Stimulated activated CD4-positive, alpha-beta T cell treated with anti-CD3 and anti-CD28 coated beads, TNF-alpha, amount 100 ng/mL, for 1 hour (primary cell): ENCODE measurements at places on chromosomes 13 and 19.
A peak's percentile ranks its signal among the peaks of the same experiment; 100 is the strongest.

DNA sequence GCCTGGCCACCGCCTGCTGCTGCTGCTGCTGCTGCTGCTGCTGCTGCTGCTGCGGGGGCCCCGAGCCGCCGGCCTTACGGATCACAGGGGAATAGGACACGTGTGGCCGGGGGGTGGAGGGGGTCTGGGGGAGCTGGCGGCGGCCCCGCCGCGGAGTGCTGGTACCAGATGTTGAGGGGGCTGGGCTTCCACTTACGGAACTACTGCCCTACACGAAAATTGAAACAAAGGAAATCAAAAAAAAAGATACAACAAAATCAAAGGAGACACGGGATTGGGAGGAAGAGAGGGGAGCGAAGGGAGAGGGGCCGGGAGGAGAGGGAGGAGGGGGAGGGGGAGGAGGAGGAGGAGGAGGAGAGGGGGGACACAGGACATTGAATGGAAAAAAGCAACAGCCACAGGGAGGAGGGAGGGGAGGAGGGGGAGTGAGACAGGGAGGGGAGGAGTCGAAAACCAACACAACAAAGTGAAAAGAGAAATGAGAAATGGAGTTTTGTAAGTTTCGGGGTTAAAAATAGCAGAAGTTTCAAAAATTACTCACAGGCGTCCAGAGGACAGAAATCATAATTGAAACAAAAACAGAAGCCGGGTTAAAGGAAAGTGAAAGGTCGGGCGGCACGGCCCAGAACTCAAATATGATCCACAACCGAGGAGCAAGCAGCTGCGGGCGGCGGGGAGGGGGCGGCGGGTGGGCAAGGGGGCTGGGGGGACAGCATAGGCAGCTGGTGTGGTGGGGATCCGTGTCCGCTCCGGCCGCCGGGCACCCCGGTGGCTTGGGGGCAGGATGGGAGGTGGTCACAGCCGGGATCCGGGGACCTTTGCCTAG is 57.8 kb downstream of the IER2 start:
- DNase-seq, result peak; percentile 50

- DNase-seq, result no peak
Measured at GRCh38 chr13:112898621-112899280, 70.3 kb upstream of the MCF2L start.

DNA sequence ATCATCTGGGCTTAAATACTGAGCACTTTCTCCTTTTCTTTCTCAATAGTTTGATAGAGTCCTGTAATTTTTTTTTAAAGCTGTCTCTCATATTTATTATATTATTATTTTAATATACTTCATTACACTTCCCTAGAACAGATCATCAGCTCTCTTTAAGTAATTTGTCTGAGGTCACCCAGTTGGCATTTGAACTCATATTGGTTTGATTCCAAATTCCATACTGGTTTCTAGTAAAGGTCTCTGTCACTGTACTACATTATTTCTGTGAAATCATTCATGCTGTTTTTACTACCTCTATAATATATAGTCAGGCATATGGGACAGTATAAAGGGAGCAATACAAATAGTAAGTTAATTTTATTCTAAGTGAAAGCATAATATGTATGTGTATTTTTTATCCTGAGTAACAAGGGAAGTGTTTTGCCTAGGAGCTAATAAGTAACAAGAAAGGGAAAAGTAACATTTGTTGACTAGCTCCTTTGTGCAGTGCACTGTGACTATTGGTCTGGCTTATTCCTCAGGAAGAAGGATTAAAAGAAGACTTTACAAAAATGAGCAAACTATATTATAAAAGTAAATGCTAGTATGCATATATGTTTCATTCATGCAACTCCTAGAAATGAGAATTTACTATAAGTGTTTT is 14.3 kb downstream of the LPAR6 start:
- DNase-seq, result no peak

GRCh38 chr13:113612607-113613006 is 28.1 kb downstream of the TFDP1 start:
- DNase-seq, result no peak

- no peak for DNase-seq
Measured at GRCh38 chr19:1882089-1882785, 3.1 kb downstream of the ABHD17A start.
